ENCODE measurements at places on chromosomes 5 and 9. TPM values are rescaled to one million over a fixed set of nuclear protein-coding genes. Genes with fewer than 3 reads are reported as not detected.

- H3K4me1 ChIP-seq, result peaks cover 19% of the 10 kb centered on the region
- H3K27ac ChIP-seq, result peak overlapping the region; percentile 40
- H3K36me3 ChIP-seq, result no peaks in the 10 kb centered on the region
- H3K27me3 ChIP-seq, result no peaks in the 10 kb centered on the region
- H3K4me3 ChIP-seq, result no peak overlapping the region
- DNase-seq, result no peak
Observed at GRCh38 chr9:130237763-130238524, 27.6 kb upstream of the HMCN2 start.

DNA sequence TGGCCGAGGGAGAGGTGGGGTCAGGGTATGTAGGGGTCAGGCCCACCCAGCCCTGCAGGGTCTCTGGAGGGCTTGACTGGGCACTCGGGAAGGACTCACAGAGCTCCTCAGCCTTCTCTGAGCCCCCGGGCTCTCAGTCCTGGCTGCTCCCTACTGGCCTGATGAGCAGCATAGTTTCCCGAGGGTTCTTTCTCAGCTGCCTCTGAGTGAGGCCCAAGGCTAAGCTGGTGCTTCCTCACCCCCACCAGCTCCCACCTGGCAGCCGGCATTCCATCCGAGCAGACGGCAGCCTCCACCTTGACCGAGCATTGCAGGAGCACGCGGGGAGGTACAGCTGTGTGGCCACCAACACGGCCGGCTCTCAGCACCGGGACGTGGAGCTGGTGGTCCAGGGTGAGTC is 56.0 kb downstream of the HMCN2 start:
- no peaks in the 10 kb centered on the region for H3K36me3 ChIP-seq
- DNase-seq, result peak; percentile 67
- no peaks in the 10 kb centered on the region for H3K4me1 ChIP-seq
- no peak overlapping the region for H3K4me3 ChIP-seq
- H3K27ac ChIP-seq, result no peak overlapping the region

DNA sequence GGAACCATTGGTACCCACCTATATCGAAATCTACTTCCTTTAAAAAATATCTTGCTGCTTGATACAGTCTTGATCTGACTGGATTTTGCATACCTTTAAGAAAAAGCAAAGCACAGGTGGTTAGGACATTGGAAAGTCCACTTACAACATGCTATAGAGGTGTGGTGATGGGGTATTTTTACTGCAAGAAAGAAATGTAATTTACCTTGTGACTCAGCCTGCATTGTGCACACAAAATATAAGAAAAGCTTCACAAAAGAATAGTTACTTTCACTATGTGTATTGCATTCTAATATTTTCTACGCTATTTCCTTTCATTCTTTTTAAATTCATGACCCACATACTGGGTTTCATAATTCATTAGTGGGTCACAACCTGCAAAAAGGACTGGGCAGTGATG is 236.2 kb upstream of the RASEF start:
- H3K36me3 ChIP-seq, result no peaks in the 10 kb centered on the region
- no peaks in the 10 kb centered on the region for H3K27me3 ChIP-seq

SAXO1 gene
- under 0.01 TPM for total RNA-seq

MTAP gene
- 32.1 TPM for total RNA-seq

MRPS30 gene
- total RNA-seq, result 46.1 TPM
